ENCODE measurements at places on chromosomes 16 and 17.

DNA sequence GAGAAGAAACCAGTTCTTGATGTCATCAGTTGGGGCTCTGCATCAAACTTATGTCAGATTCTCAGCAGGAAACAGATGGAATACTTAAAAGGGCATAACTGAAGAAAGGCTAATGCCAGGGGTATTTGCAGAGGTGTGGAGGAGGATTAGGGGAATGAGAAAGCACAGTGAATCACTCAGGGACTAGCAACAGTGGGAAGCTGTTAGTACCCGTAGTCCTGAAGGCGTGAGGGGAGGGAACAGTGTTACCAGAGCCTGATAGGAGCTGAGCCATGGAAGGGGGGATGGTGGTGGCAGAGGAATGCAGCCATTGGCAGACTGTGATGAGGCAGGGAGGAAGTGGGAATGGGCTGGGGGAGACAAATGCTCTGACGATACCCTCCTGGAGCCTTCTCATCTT, 162.3 kb downstream of the UTP18 start:
- no peak for DNase-seq

DNA sequence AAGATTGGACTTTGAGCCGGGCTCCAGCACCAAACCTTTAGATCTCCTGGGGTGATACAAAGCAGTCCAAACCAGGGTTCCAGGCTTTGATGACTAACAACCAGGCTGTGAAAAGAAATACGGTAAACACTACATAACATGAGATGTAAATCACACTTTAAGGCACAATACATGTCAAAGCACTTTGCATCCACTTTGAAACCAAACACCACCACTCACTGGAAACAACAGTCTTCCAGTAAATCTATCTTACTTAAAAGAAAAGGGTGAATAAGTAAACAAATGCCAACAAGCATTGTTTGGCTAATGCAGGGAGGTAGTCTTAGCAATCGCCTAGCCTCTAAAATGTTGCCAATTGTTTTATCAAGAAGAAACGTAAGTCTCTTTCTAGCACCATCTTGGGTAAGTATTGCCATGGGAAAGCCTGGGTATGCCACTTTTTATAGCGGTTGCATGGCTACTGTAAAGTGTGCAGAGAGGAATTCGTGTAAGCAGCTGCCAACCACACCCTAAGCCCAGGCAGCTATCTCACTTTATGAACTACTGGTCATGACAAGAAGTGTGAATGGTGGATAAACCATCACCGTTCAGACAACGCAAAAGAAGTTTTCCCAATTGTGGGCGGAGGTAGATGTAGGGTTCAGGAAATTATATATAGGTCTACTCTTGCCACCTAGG, 267.4 kb upstream of the PSMD7 start:
- DNase-seq, result no peak

- no peak for DNase-seq
Measured at GRCh38 chr16:17101646-17102045, 369.1 kb downstream of the XYLT1 start.

- no peak for DNase-seq
Measured at GRCh38 chr16:27950206-27950887, 113.2 kb downstream of the GSG1L start.

GRCh38 chr17:19304751-19305150, 57.8 kb downstream of the B9D1 start:
- DNase-seq, result no peak

DNA sequence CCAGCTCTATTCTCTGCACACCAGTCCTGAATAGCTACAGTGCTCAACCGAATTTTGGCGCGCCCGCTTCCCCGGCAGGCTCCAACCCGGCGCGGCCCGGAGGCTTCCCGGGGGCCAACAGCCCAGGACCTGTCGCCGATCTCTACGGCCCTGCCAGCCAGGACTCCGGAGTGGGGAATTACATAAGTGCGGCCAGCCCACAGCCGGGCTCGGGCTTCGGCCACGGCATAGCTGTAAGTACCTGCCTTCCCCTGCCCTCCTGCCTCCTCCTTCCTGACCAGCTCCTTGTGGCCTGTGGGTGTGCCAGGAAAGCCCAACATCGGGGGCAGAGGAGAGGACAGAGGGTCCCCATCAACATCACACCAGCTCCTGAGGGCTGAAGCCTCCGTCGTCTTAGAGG, 70.2 kb downstream of the CCDC182 start:
- no peak for DNase-seq

- no peak for DNase-seq
Measured at GRCh38 chr16:82157534-82157812, 12.6 kb downstream of the MPHOSPH6 start.
